GM23248 (cell line): ENCODE measurements at places on chromosomes 13 and 19. TPM values are rescaled to one million over a fixed set of nuclear protein-coding genes. Genes with fewer than 3 reads are reported as not detected.

DNA sequence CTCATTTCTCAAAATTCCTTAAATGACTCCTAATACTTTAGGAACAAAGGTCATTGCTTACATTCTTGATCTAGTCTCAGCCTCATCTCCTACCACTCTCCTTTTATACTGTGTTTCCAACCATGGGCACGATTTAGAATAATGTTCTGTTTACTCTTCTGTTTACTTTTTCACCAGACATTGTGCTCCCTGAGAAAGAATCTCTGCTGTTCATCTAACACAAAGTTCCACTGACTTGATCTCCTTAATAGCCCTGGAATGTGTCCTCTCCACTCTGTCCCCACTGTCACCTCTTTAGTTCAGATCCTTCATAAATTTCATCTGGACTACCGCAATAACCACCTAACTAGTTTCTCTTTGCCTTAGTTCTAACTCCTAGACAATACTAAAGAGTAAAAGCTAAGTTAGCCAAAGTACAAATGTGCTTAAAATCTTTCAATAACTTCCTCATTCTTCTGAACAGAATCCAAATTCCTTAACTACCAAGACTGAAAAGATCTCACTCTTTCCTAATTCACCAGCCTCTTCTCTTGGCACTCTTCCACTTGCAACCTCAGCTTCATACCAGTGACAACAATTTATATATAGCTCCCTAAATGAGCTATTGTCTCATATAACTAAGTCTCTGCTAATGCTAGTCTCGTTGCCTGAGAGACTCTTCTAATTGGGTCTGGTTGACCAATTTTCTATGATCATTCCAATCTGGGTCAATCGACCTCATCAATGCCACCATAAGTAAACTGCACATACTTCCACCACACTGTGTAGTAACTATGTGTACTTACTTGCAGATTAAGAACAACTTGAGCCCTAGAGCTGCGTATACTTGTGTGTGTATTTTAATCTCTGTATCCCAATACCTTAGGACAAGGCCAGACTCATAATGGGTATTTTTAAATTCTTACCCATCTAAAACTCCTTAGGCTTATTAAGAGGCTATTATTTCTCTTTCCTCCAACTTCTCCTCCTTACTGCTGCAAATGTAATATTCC, 179.9 kb downstream of the VWA8 start:
- no peaks in the 10 kb centered on the region for H3K36me3 ChIP-seq
- H3K4me1 ChIP-seq: peaks cover 19% of the 10 kb centered on the region
- H3K4me3 ChIP-seq: peak overlapping the region; percentile 49
- H3K27me3 ChIP-seq: no peaks in the 10 kb centered on the region
- peak overlapping the region; percentile 48 for H3K27ac ChIP-seq

DNA sequence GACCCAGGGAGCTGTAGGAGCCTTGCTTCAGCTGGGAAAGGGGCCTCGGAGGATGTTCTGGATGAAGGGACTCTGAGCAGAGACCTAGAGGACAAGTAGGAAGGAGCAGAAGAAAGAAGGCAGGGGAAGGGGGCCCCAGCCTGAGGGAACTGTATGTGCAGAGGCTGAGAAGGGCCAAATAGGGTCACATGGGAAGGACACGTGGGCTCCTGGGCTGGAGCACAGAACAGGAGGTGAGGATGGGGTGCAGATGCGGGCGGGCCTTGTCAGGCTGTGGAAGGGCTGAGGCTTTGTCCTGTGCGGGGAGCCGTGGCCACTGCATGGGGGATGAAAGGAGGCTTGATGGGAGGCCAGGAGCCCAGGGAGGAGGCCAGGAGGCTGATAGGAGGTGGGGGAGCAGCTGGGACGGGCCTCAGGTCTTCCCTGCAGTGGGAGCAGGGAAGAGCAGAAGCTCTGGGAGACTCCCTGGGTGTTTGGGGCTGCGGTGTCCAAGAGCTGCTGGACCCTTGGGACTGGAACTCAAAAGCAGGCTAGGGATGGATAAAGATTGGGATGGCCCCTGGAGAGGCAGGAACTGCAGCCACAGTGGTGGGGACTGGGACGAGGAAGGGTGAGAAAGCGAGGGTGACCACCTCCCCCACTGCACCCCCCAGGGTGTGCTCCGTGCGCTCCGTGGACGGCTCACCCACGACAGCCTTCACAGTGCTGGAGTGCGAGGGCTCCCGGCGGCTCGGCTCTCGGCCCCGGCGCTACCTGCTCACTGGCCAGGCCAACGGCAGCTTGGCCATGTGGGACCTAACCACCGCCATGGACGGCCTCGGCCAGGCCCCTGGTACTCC, 11.4 kb upstream of the LTBP4 start:
- H3K27ac ChIP-seq: no peak overlapping the region
- no peak for DNase-seq
- peaks cover 6% of the 10 kb centered on the region for H3K4me1 ChIP-seq
- H3K4me3 ChIP-seq: no peak overlapping the region

GRCh38 chr19:14347999-14348889, 33.0 kb upstream of the ADGRE5 start:
- H3K27ac ChIP-seq: no peak overlapping the region
- no peaks in the 10 kb centered on the region for H3K36me3 ChIP-seq
- H3K4me3 ChIP-seq: peak overlapping the region; percentile 60

The ZNF491 gene
- total RNA-seq: 1.6 and 3.0 TPM in 2 replicates

The COL4A1 gene
- 519 and 549 TPM in 2 replicates for total RNA-seq

GRCh38 chr13:35157143-35157755, 215.2 kb downstream of the NBEA start:
- H3K4me3 ChIP-seq: no peak overlapping the region
- DNase-seq: peak; percentile 64
- H3K27me3 ChIP-seq: no peaks in the 10 kb centered on the region
- H3K27ac ChIP-seq: no peak overlapping the region
- H3K4me1 ChIP-seq: no peaks in the 10 kb centered on the region
- no peaks in the 10 kb centered on the region for H3K36me3 ChIP-seq

DNA sequence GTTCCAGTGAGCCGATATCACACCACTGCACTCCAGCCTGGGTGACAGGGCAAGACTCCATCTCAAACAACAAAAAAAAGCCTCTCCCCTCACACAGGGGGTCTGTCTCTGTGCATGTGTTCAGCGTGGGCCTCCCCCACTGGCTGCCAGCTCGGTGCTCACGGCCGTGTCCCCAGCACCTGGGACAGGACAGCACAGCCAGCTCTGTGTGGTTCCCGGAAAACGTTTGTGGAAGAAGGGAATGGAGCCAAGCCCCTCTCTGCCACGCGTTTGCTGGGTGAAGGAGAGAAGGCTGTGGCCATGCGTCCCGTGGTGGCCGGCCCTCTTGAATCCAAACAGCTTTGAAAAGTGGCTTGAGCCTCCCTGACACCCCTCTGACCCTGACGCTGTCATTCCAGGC, 32.3 kb downstream of the DPF1 start:
- no peak overlapping the region for H3K27ac ChIP-seq
- H3K27me3 ChIP-seq: no peaks in the 10 kb centered on the region
- H3K36me3 ChIP-seq: no peaks in the 10 kb centered on the region
- H3K4me3 ChIP-seq: no peak overlapping the region
- DNase-seq: no peak

The NCR1 gene
- total RNA-seq: not detected in 2 replicates

The MYBPC2 gene
- not detected in 2 replicates for total RNA-seq

The ZIM2 gene
- total RNA-seq: not detected in 2 replicates

The C19orf33 gene
- total RNA-seq: not detected in 2 replicates

- no peaks in the 10 kb centered on the region for H3K36me3 ChIP-seq
- no peak overlapping the region for H3K27ac ChIP-seq
- no peaks in the 10 kb centered on the region for H3K4me1 ChIP-seq
- no peak for DNase-seq
- H3K4me3 ChIP-seq: no peak overlapping the region
These were observed 101.4 kb downstream of the LACC1 start for GRCh38 chr13:43981091-43981490.

DNA sequence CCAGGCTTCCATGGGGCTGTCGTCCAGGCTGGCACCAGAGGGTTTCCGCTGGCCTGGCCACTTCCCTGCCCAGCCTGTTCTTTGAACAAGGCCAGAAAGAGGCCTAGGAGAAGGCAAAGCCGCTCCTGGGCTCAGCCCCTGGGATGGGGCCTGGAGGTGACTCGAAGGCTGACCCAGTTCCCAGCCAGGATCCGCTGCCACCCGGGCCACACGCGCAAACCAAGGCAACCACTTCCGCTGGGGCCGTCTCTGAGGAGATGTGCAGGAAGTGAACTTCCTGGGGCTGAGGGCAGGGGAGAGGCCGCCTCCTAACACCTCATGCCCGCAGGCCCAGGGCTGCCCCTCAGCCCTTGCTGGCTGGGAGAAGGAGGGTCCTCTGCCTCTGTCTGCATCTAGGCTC, 15.2 kb downstream of the PLEKHF1 start:
- H3K27me3 ChIP-seq: no peaks in the 10 kb centered on the region
- H3K4me3 ChIP-seq: no peak overlapping the region
- H3K4me1 ChIP-seq: peaks cover 11% of the 10 kb centered on the region
- H3K27ac ChIP-seq: no peak overlapping the region
- DNase-seq: no peak
- H3K36me3 ChIP-seq: no peaks in the 10 kb centered on the region; the same call in 1 of the 2 replicates

The MTIF3 gene
- total RNA-seq: 38.2 and 40.7 TPM in 2 replicates

The ANKRD24 gene
- 0.54 and 3.3 TPM in 2 replicates for total RNA-seq

- peaks cover 55% of the 10 kb centered on the region for H3K36me3 ChIP-seq
- no peaks in the 10 kb centered on the region for H3K27me3 ChIP-seq
- DNase-seq: peak; percentile 82
- H3K4me1 ChIP-seq: peaks cover 21% of the 10 kb centered on the region
- peak overlapping the region; percentile 82 for H3K27ac ChIP-seq
These were observed 35.9 kb downstream of the COG3 start for GRCh38 chr13:45500492-45501174.
